CD4-positive, alpha-beta T cell treated with Interleukin-21 for 1 hour (primary cell): ENCODE measurements at places on chromosomes 2 and 18.

DNA sequence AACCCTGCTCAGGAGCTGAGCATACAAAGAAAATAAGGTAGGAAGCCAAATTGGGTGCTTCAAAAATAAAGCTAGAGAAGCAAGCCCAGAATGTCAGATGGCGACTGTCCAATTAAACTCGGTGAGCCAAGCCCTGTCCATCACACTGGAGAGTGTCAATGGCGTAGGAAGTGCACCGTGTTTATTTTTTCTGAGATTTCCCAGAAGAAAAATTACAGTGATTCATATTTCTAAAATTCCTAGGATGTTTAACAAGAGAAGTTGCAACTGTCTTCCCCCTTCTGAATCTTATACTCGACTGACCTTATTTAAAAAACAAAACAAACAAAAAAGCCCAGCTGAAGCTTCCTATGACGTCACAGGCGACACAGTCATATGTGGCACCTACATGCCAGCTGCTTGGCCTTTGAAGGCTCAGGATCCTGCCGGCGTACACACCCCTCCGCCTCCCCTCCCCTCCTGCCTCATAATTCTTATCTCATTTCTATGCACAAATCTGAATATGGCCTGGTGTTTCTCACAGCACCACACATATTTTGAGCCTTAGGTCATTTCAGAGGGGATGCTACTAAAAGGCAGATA lies 60.8 kb downstream of the MBP start:
- DNase-seq: peak; percentile 82

GRCh38 chr18:7605705-7606104 lies 38.6 kb downstream of the PTPRM start:
- no peak for DNase-seq

DNA sequence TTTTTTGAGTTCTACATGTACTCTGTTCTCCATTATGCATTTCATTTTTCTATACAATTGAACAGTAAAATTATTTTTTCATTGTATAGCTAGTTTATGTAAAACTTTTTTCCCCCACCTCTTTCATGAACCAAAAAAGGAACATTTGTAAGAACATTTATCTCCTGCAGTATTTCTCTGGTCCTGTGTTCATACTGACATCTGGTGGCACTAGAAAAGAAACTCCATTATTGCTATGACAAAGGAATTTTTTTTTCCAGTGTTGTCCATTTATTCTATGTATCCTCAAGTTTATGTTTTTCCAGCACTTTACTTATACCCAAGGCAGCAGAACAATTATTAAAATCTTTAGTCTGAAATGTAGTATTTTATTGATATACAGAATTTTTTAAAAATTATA lies 27.4 kb upstream of the CHAC2 start:
- DNase-seq: no peak

GRCh38 chr2:203852760-203853159 lies 14.8 kb upstream of the CTLA4 start:
- DNase-seq: no peak

- no peak for DNase-seq
These were observed 158.0 kb downstream of the TCF4 start for GRCh38 chr18:55430026-55430425.

DNA sequence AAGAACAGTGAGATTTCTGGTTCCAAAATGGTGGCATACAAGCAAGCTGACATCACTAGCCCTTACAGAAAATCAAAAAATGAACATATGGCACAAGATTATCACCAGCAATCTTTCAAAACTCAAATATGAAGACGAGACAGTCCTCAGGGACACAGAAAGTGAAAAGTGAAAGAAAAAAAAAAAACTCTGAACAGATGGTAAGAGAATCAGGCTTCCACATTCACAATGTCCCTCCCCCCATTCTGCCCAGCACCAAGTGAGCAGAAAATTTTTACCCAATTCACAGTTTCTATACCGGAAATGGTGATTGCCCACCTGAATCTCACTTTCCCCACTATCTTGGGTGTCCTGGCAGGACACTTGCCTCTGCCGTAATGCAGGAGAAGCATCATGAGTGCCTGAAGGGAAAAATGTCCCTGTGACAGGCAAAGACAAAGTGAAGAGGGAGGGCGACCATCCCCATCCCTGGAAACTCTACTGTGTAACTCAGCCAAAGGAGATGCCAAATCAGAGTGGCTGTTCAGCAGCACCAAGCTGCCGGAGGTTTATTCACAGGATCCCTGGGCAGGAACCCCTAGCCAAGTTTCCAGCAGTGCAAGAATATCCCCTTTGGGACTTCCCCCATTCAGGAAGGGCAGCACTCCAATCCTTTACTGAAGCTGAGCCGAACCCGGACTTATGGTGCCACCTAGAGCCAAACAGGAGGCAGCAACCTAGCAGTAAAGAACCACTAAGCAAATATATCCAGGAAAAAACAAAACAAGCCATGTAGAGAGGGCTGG lies 312.2 kb downstream of the LRATD1 start:
- no peak for DNase-seq

DNA sequence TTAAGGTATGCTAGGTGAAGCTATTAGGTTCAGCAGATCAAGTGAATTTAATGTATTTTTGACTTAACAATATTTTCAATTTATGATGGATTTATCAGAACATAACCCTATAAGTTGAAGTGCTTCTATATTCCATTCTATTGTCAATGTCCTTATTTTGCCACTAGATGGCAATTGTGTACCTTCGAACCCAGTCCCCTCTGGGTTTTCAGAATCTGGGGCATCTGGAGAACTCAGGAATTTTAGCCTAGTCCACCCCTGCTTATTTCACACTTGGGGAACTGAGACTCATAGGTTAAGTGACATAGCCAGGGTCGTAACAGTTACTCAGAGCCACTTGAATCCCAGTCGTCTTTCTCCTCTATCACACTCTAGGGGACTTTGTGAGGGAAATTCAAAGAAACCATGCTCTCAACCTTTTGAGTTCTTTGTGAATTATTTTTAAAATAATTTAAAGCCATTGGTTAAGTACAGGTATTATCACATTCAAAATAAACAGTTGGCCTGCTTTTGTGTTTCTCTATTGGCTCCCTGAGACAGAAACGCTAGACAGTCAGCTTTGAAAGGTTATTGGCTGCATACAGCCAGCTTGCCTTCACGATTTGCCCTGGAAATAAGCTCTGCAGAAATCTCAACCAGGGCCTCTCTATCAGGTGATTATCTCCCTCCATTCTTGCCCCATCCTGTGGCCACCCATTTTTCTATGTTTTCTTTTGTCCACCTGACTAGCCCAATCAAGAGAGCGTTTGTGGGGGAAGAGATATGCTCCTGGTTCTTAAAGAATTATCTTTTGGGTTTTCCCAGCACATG lies 145.0 kb downstream of the TTC27 start:
- DNase-seq: no peak

DNA sequence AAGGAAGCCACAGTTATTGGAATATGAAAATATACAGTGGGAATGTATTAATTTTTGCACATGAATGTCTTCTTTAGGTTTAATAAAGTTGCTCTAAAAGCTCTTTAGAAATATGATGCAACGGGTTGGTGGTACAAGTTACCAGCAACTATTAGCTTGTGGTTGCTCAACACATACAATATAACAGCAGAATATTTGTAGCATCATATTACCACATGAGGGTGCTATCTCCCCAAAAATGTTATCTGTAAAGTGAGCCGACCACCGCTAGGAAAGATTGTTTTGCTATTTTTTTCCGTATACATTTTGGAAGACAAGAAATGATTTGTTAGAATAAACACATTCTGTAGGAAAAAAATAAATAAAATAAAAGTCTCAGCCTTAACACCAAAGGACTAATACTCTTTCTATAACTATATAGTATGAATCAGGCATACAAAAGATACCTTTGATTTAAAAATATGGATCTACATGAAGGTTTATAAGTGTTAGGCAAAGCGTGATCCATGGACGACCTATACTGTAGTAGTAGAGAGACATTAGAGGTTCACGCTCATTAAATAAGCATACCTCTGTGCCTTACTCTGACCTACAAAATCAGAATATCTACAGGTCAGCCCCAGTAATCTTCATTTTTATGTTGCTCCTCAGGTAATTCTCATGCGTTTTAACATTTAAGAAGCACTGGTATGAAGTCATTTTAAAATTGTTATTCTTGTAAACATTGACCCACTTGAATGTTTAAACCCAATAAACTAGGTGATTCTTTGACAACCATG lies 1110.6 kb upstream of the ACVR2A start:
- peak; percentile 1 for DNase-seq

- no peak for DNase-seq
These were observed 92.0 kb downstream of the GAREM1 start for GRCh38 chr18:32378705-32379104.

- DNase-seq: no peak
These were observed 81.9 kb upstream of the TXNDC2 start for GRCh38 chr18:9803698-9804516.

DNA sequence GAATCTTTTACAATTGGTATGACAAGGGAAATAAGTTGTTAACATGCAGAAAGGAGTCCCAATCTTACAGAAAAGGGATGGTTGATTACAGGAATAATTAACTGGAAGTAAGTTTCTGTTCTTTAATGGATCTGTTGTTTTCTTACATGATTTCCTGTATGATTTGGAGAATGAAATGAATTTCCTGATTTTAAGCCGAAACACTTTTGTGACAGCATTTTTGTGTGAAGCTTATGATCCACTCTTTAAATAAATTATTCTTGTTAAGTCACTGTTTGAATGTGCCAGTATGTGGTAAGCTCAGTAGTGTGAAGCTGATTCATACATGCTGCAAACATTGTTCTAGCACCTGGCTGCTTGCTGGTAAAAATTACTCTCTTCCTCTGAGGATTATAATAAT lies 516.2 kb downstream of the DCDC2C start:
- no peak for DNase-seq

DNA sequence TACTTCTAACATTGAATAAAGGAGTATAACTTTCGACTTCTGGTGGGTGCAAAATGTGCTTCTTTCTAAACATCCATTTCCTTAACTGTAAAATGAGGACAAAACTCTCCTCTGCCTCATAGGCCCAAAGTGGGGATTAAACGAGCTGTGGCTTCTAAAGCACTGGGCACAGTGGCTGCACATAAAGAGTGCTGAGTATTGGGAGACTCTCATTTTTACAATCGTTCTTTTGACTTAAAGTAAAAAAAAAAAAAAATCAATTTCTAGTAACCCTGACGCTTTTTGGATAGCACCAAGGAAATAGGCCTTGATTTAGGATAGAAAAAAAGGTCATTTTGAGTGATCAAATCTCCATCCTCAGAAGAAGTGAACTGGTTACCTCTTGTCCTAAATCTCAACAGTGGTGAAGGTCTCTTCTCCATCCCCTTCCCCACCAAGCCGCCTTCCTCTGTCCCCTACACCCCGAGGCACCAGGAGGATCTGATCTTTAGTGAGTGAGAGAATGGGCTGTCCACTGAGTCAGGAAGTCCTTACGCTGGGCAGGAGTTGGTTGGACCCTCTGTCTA lies 161.6 kb downstream of the DDX1 start:
- no peak for DNase-seq

- no peak for DNase-seq
These were observed 31.3 kb upstream of the TOGARAM2 start for GRCh38 chr2:28949617-28950305.

- no peak for DNase-seq
These were observed 128.1 kb upstream of the RPRM start for GRCh38 chr2:153606623-153607022.

GRCh38 chr2:75142081-75142480 lies 57.2 kb downstream of the TACR1 start:
- DNase-seq: no peak

- DNase-seq: no peak
These were observed 122.7 kb upstream of the RIOK3 start for GRCh38 chr18:23330423-23330822.

- no peak for DNase-seq
These were observed 30.2 kb upstream of the ROCK1 start for GRCh38 chr18:21141668-21142422.

DNA sequence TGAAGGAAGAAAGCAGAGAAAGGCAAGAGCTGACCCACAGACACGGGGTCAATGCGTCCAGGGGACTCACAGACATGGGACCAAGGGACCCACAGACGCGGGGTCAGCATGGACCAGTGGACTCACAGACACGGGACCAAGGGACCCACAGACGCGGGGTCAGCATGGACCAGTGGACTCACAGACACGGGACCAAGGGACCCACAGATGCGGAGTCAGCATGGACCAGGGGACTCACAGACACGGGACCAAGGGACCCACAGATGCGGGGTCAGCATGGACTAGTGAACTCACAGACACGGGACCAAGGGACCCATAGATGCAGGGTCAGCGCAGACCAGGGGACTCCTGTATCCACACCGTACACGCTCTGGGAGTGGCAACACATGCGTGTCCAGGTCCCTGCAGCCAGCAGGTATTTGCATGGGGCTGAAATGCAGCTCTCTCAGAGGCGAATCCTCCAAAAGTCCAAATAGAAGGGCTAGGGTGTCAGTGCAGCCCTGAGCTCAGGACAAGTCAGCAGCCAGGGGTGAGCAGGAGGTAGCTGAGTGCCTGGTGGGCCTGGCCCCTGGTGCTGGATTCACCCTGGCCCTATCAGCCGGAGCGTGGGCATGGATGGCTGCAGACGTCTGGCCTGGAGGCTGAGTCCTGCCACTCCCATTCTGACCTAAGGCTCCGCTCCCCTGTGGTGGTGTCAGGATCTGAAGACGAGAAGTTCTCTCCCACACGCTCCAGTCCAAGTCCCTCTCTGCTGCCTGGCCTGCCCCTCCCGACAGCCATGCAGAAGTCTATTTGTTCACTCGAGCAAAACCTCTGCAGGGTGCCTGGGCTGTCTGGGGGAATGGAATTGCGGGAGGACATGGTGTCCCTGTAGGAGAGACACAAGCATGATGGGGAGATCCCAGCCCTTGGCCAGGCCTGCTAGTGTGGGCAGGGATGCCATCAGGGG lies 28.5 kb downstream of the TMEM18 start:
- no peak for DNase-seq

DNA sequence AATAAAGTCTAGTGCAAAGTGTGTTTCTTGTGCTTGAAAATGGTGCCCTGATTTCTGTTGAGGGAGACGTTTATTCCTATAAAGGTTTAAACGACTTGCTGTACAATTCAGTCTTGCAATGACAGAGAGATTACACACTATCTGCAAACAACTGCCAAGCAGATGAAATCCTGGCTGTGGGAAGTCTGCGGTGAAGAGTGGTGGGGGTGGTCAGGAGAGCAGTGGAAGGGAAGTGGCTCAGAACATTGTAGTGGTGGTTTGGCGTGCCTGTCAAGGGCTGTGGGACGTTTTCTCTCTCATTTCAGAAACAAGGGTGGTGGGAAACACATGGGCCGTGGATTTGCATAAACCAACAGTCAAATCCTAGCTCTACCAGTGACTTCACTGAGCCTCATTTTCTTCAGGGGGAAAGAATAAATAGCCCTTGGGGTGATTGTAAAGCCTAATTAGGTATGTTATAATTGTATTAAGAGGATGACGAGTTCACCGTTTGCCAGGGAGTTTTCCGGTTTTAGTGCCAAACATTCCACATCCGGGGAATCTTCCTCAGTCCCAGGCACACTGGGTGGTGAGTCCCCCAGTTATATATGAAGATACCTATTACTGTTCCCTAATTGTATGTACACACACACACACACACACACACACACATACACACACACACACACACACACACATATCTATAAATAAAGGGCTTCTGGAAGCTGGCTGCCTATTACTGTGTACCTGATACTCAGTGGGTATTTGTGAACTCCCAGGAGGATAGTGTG lies 115.0 kb downstream of the SPTBN1 start:
- DNase-seq: peak; percentile 75
